ENCODE measurements at places on chromosomes 5 and 9.

- DNase-seq = no peak
These were observed 18.5 kb downstream of the MATR3 start for GRCh38 chr5:139312075-139312474.

DNA sequence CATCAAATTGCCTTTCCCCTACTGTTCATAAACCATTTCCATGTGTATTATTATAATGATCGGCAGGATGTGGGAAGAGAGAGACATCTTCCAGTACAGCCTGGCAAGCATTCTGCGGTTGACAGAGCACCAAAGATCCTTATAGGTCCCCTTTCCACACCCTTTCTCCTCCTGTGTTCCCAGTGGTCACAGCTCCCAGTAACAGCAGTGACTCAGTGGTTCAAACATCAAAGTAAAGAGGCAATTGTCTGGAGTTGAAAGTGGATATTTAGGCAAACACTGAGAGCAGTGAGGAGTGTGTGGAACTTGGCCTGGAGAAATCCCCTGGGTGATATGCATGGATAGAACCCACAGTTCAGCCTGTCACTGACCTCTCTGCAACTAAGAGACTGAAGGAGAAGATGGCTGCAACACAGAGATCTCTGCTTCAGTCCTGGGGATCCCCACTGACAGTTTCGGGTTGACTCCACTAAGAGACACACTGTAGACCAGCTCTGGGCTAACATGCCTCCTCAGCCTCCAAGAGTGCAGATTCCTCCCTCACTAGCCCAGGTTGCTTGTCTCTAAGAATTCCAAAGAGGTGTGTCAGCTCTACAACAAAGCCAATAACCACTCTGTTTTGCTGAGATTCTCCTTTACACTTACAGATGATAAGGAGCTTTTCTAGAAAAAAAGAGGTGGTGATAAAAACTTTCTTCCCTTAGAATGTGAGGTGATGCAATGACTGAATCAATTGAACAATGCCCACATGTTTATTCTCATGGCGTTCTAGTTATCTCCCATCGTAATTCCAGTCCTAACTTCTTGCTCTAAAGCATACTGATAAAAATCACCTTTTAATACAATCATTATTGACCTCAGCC, 94.4 kb upstream of the IL6ST start:
- DNase-seq = no peak

GRCh38 chr9:16150501-16150900, 597.7 kb downstream of the CCDC171 start:
- DNase-seq = no peak

- DNase-seq = no peak
These were observed 37.6 kb downstream of the PTGER4 start for GRCh38 chr5:40717281-40717680.

DNA sequence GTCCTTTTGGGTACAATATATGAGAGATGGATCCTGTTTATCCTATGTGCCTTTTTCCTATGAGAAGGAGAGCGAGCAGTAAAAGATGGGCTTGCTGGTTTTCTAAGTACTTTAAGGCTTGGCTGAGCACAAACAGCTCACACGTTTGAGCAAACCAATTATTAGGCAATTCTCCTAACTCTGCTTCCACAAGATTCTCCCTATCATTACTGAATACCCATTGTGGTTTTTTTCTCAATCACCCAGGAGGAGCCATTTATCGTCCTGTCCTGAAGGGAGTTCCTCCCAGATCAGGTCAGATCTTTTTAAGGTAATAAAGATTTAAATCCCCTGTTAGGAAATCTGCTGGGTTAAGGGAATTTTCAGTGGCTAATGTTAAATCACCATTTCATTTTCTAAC, 19.4 kb upstream of the C1QTNF3 start:
- DNase-seq = no peak

GRCh38 chr5:41790038-41790776, 80.0 kb downstream of the OXCT1 start:
- DNase-seq = no peak

GRCh38 chr9:27534131-27534530, 4.5 kb upstream of the MOB3B start:
- no peak for DNase-seq

- no peak for DNase-seq
These were observed 49.2 kb upstream of the FCN1 start for GRCh38 chr9:134966697-134967546.

GRCh38 chr5:87430863-87431457, 18.2 kb upstream of the CCNH start:
- no peak for DNase-seq

DNA sequence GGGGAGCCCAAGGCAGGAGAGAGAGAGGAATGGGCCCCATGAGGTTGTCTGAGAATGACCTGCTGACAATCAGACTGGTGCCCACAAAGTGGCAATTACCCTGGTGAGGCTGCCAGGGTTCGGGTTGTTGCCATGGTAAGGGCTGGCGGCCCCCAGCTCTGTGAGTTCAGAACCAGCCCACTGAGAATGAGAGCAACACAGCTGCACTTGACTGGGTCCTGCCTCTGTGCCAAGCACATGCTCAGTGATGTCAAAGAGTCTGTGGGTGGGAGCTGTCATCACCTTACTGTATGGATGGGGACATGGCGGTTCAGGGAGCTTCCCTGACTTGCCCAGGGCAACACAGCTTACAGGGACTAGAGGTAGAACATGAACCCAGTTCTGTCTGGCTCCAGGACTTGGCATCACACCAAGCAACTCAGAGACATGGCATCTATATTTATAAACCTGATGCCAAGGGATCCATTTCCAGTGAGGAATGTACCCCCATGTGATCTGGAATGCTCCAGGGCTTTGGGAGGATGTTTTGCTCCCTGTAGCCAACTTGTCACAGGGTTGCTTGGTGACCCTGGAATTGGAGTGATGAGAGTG, 38.2 kb upstream of the TEX48 start:
- DNase-seq = no peak

DNA sequence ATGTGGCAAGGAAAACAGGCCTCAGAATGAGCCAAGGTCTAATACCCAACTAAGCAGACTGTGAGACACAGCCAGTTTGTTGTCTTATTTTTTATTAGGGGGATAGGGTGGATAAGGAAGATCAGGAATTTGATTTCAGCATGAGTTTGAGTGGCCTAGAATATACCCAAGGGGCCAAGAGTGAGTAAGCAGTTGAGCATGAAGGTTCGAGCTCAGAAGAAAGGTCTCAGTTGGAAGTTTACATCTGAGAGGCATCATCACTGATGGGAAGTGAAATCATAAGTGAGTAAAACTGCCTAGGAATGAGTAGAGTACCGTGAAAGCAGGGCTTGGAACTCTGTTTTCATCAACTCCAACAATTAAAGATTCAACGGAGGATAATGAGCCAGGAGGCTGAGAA, 12.6 kb downstream of the PSMD5 start:
- DNase-seq = no peak

DNA sequence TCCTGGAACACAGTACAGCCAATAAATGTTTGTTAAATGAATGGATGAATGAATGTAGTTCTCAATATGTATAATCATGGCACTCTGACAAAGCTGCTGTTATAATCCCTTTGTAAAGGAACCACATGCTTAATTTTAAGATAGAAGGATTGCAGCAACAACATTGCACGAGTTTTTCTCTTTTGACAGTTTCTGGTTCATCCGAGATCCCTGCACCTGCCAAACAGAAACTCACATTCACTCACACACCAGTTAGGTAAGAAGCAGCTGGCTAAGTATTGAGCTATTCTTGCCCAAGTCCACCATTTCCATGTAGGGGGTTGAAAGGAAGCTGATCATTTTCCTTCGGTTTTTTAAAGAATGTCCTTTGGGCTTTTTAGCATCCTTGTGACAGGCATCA, 133.7 kb upstream of the MAP1B start:
- no peak for DNase-seq

DNA sequence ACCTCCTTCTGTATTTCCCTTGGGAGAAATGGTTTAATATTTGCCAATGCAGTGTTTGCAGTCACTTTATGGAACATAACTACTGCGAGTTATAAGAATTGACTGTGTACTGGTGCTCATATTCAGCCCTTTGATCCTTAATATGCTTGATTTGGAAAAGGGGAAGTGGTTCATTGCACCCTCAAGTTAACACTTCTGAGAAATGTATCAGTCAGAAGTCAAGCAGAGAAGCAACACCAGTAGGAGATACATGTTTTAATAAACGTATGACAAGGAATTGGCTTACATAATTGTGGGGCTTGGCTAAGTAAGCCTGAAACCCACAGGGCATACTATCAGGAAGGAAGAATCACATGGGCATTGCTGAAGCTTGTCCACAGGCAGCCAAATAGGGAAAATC, 131.0 kb upstream of the SPRY4 start:
- no peak for DNase-seq

GRCh38 chr5:26872337-26872736, 166.0 kb downstream of the CDH9 start:
- DNase-seq = no peak

DNA sequence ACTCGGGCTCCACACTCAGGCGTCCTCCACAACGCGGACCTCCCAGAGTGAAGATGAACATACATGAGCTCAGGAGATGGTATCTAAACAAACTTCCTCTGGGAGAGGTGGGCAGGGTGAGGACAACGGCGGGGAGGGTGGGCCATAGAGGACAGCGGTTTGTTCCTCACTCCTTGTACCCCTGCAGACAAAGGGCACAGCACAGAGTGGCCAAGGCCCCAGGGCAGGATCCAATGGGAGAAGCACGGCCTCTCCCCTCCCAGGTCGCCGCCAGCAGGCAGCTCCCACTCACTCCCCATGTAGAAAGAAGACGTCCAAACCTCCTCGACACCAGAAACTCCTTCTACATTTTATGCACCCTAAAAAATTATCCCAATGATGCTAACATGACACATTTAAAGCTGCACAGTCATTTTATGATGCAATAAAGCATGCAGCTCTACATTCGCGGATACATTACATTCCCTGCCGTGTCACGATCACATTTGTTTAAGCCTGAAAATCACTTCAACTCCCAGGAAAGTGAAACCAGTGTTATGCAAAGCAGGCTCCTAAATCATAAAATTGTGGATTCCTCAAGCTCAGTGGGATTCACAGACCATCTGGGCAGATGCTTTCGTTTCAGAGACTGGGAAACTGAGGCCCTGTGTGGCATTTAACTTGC, 87.5 kb upstream of the SARDH start:
- DNase-seq = no peak

- DNase-seq = peak; percentile 21
These were observed at the start of gene SMIM33 for GRCh38 chr5:139470821-139471300. SMIM33 (plus strand) TSS chr5:139471004; CDS start chr5:139471122, 118 bp downstream.

DNA sequence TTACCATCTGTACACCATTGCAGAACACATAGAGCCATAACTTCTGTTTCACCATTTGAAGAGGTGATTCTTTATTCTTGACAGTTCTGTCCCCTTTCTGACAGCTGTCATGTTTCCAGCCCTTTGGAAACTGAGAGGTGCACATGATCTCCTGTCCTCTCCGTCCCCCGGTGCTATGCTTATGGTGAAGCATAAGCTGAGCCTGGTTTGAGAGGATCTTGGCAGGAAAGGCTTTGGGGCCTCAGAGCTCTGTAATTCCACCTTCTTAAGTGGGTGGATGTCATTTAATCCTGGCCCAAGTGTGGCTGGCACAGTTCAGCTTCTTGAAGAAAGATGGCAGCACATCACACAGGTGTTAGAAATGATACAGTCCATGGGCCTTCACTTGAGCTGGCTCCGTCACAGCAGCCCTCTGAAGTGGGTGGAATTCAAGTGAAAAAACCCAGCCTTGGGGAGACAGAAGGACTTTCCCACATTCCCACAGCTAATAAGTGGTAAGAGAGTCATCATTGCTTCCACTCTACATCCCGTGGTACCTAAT, 30.7 kb upstream of the GRPEL2 start:
- DNase-seq = no peak

- no peak for DNase-seq
These were observed 107.2 kb upstream of the ICE1 start for GRCh38 chr5:5315068-5315980.

- no peak for DNase-seq
These were observed 46.8 kb downstream of the F2RL2 start for GRCh38 chr5:76576450-76576849.

GRCh38 chr5:10451137-10451824, 9.6 kb downstream of the ROPN1L start:
- DNase-seq = no peak

DNA sequence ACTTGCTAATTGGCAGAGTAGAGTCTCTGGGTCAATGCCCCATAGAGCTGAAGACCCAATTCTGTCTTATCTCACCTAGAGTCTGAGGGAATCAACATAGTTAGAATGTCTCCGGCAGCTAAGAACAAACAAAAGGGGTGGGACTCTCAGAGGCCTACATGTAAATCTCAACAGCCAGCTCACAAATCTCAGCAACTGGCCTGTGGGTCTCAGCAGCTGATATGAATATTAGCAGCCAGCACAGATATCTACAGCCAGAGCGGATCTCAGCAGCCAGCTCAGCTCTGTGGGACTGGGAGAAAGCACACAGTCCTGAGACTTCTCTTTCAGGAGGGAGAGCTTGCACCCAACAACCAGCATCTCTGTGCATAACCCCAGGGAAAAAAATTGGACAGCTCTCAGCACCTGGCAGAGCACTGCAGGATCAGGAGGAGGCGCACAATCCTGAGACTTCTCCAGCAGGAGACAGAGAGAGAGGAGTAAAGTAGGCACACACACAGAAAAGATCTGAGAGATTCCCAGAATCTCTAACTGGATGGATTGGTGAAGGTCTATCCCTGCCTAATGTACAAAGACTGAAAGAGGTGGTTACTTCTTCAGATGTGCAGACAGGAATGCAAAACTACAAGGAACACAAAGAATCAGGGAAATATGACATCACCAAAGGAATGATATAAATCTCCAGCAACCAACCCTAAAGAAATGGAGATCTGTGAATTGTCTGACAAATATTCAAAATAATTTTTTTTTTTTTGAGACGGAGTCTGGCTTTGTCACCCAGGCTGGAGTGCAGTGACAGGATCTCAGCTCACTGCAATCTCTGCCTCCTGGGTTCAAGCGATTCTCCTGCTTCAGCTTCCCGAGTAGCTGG, 29.2 kb downstream of the KLF4 start:
- DNase-seq = no peak

GRCh38 chr5:139562847-139563246, 1.7 kb downstream of the UBE2D2 start:
- no peak for DNase-seq

DNA sequence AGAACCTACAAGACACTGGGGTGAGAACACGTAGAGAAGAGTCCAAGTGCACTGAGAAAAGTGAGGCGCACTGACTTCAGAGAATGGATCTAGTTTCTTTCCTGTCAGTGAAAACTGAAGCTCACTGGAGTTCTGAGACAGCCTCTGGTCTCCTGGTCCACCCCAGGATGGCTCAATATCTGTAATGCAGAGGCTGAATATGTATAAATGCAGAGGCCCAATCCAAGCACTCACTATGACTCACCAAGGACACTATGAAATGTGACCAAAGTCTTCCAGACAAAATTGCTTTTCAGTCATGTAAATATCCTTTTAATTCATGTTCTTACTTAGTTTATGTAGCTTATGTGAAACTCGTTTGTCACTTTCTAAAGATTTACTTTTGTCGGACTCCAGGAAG, 53.8 kb downstream of the NFIB start:
- DNase-seq = no peak

All from CD4-positive, alpha-beta T cell treated with Interleukin-1 beta for 1 hour (primary cell).